CD4-positive, alpha-beta T cell treated with Interleukin-6 at 100 ng/mL for 8 hours (primary cell): ENCODE measurements at places on chromosomes 11 and 22.

- DNase-seq, result no peak
Measured at GRCh38 chr11:120610111-120610510, 98.6 kb downstream of the GRIK4 start.

DNA sequence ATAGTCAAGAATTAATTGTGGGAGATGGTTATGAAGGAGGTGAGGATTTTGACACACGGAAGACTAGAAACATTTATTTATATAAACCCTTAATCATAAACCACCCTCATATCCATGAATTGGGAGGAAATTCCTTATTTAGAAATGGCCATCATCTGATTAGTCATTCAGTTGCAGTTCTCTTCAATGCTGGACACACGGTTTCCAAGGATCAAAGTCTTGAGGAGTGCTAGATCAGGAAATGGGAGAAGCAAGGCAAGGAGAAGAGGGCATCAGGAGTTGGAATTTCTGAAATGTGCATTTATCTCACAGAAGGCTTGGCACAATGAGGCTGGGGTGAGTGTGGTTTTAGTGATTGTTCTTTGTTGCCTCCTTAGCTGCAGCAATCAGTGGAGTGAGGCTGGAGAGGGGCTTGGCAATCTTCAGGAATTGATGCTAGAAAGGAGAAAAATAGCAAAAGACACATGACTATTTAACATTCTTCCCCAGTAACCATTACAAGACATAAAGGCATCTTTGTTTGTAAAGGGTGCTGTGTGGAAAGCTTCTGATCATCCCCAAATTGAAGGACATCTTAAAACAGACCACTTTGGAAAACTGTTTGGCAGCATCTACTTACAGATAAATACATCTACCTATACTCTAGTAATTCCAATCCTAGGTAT, 21.6 kb upstream of the GDPD4 start:
- DNase-seq, result no peak

DNA sequence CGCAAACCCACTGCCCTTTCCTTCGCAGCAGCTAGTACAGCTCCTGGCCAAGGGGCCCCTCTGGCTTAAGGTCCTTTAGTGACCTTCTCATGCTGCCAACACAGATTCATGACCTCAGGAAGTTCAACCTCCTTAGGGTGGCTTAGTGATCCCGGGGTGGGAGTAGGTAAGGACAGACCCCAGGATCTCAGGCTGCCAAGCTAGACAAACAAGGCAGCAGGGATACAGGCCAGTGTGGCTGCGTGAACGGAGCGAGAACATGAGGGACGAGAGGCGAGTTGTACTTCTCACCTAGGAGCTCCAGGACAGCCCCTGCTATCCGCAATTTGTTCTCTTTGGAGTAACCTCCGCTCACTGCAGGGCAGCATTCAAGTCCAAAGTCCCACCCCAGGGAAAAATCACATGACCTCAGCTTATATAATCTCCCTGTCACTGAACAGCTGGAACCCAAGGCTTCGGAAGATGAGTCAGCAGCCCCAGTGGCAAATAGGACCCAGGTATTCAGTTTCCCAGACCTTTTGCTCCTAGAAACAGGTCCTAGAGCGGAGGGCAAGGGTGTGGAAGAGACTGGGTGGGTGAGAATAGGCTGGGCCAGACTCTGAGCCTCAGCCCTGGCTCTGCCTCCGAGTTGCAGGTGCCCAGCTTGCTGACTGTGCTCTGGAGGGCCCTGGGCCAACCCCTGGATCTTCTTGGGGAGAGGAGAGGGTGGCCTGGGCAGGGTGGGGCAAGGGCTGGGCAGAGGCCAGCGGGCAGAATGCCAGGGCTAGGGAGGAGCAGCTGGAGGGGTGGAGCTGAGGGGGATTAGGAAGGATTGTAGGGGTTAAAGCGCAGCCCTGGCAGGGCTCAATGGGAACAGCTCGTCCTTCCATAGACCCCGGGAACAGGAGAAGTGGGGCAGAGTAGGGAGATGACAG, 13.1 kb downstream of the USP2 start:
- DNase-seq, result no peak

DNA sequence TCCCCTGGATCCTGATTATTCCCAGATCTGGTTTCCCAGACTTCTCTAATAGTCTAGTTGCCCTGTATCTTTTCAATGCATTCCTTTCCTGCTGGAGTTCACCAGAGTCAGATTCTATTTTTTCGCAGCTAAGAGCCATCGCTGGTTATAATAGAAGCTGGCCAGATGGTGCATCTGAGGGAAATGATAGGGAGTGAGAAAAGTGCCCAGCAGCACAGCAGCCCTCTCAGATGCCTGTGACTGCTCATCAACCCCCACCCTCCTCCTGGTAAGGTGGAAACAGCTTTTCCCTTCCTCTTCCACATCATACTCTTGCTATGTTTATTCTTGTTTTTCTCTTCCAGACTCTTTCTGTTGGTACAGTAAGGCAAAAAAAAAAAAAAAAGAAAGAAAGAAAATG, 12.8 kb downstream of the OR8A1 start:
- DNase-seq, result no peak

- DNase-seq, result no peak
Measured at GRCh38 chr22:33126881-33127280, 68.7 kb upstream of the SYN3 start.
